Stimulated activated CD8-positive, alpha-beta memory T cell treated with anti-CD3 and anti-CD28 coated beads, Interleukin-4, amount 100 ng/mL, for 48 hours (primary cell): ENCODE measurements at places on chromosomes 2 and 18.

- no peak for DNase-seq
Observed at GRCh38 chr2:120871881-120872620, 136.4 kb downstream of the GLI2 start.

DNA sequence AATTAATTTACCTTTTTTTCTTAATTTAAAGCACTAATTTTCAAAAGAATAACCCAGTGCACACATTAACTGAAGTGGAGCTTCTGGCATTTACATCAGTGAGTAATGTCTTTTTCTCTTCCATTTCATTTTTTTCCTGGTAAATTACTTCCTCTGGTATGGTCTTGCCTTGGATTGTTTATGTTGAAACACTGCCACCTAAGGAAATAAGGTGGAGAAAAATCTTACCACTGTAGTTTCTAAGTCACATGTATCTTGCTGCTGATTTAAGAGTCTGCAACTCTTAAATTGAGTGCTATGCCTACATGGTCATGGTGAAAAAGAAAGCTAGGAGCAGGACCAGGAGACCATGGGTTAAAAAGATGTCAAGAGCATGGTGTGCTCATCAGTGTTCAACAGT, 51.0 kb downstream of the TTC27 start:
- DNase-seq: no peak

DNA sequence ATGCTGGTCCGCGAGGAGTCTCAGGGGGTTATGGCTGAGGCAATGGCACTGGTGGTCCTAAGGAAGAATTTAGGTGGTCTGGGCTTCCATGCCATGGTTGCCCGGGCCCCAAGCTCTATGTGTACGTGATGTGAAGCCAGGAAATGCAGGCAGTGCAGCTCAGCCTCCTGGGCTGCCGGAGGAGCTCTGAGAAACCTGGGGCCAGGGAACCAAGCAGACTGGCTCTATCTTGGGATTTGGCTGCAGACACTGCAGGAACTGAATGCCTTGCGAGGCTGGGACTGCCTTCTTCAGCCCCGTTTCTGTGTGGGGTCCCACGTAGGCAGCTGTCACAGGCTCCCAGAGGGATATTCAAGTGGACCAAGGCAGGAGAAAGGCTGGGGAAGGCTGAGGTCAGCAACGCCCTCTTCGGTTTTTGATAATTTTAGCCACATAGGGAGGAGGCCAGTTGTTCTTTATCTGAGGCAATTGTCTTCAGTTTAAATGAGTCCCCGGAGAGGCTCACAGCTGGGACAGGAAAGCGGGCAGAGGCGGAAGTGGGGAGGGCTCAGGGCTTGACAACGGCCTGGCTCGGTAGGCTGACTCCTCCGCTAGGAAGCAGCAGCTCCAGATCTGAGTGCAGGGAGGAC, 77.7 kb downstream of the RHOB start:
- DNase-seq: no peak

- DNase-seq: no peak
Observed at GRCh38 chr2:11796190-11797171, 50.0 kb downstream of the LPIN1 start.

DNA sequence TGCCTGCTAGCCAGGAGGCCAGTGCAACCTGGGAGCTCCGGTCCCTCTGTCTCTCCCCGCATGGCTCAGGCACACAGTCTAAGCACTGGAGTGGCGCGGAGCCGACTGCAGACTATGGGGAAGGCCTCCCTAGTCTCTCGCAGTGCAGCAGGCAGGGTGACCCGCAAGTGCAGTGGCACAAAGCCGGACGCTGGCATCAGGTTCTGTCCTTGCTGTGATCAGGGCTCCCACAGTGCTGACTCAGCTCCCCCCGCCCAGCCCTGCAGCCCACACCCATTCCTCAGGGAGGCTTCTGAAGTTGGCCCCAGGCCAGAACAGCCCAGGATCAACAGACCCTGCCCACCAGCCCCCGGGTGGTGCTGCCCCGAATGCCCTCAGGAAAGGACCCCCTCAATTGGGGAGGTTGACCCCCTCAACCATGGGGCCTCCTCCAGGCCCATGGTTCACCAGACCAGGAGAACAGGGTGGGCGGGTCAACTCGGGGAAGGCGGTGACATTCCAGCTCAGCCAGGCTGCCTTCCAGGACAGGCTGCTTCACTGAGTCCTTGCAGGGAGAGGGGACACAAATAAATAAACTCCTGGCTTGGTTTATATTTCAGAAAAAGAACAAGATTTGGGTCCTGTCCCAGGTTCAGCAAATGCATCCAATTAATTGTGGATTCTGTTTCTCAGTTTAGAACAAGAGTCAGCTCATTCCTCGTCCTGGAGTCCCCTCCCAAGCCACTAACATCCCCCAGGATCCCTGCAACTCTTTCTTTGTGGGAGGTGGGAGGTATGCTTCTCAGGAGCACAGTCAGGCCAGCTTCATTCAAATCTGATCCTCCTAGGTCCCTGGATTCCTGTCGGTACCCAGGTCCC, 12.2 kb downstream of the BIN1 start:
- DNase-seq: no peak

GRCh38 chr2:170222842-170223241, 44.9 kb downstream of the MYO3B start:
- no peak for DNase-seq

DNA sequence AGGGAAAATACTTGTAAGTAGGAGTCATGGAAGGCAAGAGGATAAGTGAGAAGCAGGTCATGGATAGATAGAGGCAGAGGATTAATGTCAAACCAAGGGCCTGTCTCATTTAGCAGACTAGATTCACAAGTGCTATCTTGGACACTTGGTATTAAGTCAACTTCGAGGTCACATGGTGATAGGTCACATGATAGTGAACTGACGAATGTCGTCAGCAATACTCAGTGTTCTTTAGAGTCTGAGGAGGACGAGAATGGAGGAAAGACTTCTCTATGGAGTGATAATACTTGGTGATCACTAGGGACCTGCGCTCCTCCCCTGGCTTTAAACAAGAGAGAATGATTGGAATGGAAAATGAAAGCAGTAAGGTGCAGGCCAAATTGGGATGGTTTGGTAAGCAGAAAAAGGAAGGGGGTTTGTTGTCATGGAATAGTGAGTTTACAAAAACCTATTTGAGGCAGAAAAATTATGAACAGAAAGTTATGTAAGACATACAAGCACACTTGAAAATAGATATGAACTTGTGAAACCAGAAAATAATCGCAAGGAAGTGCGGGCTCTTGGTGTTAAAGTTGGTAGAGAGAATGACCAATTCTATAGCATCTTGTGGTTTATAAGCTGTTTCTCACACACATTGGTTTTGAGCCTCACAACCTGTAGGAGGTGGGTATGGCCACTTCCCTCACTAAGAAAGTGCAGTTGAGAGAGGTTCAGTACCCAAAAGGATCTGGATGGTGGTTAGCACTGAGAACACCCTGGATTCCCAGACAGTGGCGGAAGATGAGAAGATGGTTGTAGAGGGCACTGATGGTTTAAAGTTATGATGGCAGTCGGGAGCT, 141.5 kb downstream of the WDSUB1 start:
- no peak for DNase-seq

DNA sequence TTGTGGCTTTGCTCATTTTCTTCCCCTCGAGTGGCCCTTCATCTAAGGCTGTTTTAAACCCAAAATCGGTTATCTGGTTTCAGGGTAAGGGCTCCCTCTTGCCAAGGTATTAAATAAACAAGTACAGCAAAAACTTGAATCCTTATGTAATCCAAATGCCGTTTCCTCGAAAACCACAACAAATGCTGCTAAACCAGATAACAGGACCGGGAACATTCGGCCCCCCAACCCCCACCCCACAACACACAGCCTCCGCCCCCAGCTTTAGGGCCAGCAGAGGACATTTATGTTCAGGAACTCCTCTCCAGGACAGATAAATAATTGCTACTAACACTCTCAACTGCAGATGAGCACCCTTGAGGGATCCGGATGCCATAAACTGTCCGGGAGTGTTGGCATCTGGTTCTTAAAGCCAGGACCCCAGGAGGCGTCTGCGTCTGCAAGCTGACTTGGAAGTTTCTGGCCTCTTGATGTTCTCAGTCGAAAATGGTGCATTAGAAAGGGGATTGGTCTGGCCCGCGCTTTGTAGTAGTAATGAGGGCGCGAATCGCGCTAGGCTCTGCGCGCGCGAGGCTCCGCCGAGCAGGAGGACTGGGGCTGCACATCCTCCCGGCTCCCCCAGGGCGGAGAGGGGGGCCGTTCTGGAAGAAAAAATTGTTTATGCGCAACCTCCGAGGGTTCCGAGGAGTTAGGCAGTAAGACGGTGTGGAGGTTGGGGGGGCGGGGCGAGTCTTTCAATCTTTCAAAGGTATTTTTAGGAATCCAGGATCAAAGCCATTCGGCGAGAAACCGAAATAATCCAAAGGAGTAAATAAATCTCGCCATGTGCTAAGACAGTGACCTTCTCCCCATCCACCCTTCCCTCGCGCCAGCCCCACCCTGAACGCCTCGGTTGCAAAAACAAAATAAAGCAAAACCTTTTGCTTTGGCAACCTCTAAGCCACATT, 3.9 kb upstream of the ID2 start:
- DNase-seq: peak; percentile 56

GRCh38 chr2:199302851-199303250, 154.9 kb downstream of the SATB2 start:
- DNase-seq: no peak

GRCh38 chr2:104215269-104216161, 638.4 kb upstream of the POU3F3 start:
- no peak for DNase-seq
